ENCODE measurements at places on chromosomes 5 and 9.
A peak's percentile ranks its signal among the peaks of the same experiment; 100 is the strongest.

DNA sequence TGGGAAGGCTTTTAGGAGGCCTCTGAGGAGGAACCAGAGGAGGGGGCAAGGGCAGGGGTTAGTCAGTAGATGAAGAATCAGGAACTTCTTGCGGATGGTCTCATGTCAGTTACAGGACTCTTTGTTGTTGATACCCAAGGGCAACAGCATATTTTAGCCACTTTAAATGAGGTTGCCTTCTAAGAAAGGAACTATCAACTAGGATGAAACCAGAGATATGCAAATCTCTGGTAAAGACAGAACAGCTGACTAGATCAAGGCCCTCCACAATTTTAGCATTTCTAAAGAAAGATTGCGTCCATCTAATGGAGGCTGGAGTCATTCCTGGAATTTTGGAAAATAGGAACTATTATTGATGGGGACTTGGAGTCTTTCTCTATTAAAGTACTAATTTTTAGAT, 57.7 kb upstream of the KLF4 start:
- DNase-seq = no peak

DNA sequence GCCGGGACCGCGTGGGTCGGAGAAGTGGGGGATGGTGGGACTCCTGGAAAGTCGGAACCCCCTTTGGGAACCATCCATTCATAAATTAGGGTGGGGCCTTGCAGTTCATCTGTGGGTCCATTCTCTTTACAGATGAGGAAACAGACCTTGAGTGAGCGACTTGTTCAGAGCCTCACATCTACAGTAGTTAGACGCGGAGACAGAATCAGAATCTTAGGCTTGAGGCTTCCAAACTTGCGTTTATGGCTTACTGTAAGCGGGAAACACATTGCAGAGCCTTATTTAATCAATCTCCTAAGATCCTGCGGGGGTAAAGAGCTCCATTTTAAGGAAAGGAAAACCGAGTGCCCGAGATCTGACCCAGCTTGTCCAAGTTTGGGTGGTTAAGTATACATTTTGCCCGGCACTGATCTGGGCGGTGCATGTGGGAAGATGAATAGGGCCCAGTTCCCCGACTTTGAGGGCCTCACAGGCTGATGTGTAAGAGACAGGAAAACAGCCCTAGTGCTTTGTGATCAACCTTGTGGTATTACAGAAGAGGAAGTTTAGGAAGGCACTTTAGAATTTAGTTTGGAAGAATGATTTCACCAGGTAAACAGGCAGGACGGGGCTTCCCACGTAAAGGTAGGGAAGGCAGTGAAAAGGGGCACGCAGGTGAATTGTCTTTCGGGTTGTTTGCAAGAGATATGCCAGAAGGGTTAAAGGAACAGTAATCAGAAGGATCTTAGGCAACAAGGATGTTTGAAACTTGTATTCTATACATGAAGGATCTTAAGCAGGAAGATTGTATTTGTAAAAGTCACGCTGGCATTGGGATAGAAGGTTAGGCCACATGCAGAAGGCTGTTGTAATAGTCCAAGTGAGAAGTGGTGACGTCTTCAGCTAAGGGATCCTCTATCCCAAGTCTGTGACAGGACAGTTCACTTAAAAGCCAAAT, 744 bp downstream of the TARS1 start:
- peak; percentile 83 for DNase-seq

GRCh38 chr5:61625681-61626621, 293.9 kb downstream of the ZSWIM6 start:
- no peak for DNase-seq

- DNase-seq = no peak
Observed at GRCh38 chr9:91144769-91145168, 216.9 kb downstream of the AUH start.

DNA sequence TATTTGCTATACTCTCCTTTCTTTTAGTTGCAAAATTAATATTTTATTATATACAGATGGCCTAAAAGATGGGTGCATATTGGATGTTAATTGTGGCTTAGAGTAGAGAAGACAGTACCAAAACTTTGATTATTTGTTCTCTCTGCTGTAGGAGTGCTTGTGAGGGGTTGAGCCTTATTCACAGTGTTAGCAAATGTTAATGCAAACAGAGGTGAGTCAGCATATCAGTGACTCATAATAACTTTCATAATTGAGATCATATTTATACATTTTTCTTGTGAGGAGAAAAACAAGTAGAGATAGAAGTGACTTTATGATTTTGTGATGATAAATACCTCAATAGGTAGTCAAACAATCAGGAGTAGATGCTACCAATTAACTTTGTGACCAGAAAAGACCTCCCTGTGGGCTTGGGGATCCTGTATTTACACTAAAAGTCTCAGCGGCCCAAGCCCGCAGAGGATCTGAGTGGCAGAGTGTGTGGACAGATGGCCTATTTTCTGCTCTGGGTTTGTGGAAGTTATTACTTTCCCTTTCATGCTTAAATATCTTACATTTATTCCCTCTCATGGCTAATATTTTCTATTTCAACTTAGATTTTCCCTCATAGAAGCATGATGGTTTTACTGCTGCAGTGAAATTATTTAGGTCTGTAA, 226.5 kb downstream of the TAF11L14 start:
- peak; percentile 25 for DNase-seq

GRCh38 chr9:94675008-94675881, 35.9 kb upstream of the FBP1 start:
- DNase-seq = no peak

DNA sequence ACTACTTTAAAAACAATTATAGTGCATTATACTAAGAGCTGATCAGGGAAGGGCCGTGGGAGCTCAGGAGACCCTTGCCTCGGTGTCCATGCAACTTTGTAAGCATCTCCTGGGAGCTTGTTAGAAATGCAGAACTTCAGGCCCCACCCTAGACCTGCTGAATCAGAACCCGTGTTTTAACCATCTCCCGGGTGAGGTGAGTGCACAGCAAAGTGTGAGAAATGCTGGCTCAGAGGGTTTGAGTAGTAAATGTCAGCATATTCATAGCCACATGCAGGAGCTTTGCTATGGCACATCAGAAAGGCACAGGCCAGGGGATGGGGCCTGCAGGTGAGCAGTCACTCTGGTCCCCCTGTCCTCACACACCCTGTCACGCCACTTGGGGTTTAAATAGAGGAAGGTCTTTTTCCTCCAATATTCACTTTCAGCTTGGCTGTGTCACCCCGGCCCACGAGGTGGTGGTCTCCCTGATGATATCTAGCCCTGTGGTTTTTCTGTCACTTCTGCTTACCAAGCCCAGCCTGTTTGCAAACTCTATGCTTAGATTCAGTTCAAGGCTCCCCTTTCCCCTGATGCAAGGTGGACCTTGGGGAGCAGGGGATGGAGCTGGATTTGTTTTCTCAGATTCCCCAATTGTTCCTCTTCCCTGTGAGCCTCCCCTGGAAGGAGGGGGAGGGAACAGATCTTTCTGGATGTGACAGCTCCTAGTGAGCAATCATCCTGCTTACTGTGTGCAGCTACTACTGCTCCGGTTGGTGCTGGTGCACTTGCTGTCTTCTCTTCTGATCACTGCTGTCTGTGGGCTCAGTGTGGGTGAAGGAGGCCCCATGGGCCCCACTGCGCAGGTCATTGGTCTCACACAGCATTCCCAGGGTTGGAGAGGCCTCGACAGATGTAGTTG, 51.8 kb upstream of the TGFBR1 start:
- DNase-seq = no peak
